ENCODE measurements at places on chromosomes 6 and 20.

DNA sequence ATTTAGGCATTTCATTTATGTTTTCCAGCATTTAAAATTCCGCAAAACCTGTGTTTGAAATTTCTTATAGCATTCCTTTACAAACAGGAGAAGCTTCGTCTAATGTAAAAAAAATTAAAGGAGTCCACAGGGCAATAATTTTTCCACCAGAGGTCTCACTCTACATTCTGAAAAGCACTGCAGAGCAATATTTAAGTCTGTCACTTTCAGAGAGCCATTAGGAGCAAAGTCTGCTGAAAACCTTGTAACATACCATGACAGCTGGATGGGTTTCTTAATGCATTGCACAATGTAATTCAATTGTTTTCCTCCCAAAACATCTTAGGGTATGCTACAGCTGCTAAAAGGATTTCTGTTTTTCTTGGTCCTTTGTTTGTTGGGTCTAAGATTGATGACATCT, 18.0 kb downstream of the BAG2 start:
- DNase-seq = no peak

GRCh38 chr20:46648903-46649649, 2.2 kb downstream of the SLC13A3 start:
- DNase-seq = no peak

GRCh38 chr6:139917951-139918630, 543.6 kb upstream of the CITED2 start:
- no peak for DNase-seq

DNA sequence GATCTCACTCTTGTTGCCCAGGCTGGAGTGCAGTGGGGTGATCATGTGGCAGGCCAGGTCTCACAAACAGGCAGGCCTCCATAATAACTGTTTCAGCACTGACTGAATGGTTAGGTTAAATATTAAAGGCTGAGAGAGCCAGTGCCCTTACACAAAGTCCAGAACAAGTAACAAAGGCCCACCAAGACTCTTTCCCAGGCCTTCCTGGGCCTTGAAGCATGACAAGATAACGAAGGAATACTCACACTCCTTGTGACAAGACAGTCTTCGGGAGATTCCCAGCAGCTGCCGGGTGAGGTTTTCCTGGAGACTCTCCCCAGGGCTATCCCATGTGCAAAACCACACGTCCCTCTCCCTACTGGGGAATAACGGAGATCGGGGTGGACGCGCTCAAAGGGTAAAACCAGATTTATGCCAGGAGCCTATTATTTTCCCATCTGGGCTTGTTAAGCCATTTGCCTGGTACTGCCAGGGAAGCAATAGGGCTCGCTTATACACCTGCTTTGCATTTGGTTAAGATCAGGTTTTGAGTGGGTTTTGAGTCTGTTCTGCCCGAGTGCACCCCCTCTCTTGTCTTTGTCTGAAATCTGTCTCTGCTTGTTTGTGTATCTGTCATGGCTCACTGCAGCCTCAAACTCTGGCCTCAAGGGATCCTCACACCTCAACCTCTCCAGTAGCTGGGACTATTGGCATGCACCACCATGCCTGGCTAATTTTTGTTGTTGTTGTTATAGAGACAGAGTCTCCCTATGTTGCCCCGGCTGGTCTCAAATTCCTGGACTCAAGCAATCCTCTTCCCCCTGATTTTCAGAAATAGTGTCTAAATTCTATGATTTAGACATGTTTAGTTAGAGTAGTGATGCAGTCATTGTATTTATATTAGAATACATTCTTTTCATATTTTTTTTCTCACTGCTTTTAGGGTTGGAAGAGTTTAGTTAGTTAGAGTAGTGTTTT, 1.4 kb upstream of the ENPP3 start:
- DNase-seq = no peak

- no peak for DNase-seq
Measured at GRCh38 chr6:158662954-158663624, 13.2 kb downstream of the SYTL3 start.

DNA sequence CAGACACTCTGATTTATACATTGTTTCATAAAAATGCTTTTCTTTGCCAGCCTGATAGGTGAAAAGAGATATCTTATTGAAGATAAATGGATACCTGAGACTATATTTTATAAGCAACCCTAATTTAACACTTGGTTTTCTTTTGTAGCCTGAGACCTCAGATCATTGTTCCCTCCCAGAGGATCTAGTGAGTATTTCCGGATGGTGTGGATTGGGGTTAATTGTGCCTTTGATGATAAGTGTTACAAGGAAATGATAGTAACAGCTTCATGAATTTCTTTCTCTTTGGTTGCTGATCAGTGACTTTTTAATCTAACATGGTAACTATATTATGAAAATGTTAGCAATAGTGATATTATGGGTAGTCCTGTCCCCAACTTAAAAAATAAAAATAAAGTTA, 30.4 kb downstream of the KDM1B start:
- DNase-seq = no peak

DNA sequence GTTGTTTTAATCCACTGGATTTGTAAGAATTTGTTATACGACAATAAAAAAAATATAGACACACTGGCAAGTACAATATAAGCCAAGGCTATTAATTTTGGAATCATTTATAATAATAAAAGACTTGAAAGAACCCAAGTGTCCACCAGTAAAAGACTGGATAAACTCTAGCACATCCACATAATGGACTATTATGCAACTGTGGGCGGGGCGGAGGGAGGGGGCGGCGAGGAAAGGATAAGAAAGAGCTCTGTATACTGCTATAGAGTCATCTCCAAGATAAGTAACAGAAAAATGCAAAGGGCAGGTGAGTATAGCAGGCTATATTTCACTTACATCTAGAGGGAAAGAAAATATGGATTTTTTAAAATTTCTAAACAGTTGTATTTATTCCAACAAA, 123.3 kb downstream of the TBC1D32 start:
- no peak for DNase-seq

GRCh38 chr20:59785986-59786795, 147.2 kb downstream of the SYCP2 start:
- DNase-seq = no peak

DNA sequence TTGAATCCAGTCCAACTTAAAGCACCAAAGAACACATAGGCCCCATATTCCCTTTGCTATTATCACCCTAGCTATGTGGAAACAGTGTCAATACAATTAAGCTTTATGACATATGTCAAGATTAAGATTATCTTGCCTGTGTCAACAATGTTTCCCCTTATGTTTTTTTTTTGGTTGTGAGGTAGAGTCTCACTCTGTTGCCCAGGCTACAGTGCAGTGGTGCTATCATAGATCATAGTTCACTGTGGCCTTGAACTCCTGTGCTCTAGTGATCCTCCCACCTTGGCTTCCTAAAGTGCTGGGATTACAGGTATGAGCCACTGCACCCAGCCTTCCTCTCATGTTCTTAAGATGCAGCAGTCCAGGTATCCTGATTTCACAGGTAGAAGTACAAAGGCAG, 17.8 kb downstream of the AFG1L start:
- no peak for DNase-seq

GRCh38 chr20:43658069-43658722, 8.7 kb upstream of the MYBL2 start:
- DNase-seq = no peak

DNA sequence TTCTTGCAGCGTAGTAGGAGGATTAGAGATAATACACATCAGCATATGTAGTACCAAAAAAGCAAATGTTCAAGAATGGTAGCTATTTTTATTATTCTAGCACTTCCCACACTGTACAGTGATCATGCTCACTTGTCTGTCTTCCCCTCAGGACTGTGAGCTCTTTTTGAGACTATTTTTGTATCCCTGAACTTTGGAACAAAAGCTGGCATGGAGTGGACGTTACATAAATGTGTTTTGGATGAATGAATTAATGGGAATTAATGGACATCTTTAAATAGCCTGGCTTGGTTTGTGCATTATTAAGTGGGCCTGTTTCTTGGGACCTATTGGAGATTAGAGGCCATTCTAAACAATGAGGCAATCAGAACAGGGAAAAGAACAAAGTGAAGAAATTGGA, 243.7 kb downstream of the CD83 start:
- DNase-seq = no peak

DNA sequence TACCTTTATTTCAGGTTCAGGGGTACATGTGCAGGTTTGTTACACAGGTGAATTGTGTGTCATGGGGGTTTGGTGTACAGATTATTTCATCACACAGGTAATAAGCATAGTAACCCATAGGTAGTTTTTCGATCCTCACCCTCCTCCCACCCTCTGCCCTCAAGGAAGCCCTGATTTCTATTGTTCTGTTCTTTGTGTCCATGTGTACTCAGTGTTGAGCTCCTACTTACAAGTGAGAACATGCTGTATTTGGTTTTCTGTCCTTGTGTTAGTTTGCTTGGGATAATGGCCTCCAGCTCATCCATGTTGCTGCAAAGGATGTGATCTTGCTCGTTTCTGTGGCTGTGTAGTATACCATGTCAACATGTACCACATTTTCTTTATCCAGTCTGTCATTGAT, 66.0 kb downstream of the STK4 start:
- no peak for DNase-seq

- DNase-seq = no peak
Measured at GRCh38 chr20:59726281-59726595, 121.9 kb downstream of the PHACTR3 start.

GRCh38 chr6:145339089-145339488, 396.2 kb downstream of the EPM2A start:
- no peak for DNase-seq

DNA sequence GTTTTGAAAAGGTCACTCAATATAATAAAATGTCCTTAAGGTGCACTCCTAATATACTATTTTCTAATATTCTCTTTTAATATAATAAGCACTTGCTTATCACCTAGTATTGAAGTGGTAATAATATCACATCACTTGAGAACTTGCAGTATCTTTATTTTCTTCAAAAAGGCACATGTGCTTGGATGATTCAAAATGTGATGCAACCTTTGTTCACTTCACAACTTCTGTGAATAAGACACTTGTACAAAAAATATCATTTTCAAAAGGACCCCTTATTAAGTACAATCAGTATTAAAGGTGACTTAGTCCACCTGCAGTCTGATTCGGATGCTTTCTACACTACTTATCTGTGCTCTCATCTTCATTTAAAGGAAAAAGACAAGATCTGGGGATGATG, 3.4 kb downstream of the PRELID3B start:
- DNase-seq = no peak

DNA sequence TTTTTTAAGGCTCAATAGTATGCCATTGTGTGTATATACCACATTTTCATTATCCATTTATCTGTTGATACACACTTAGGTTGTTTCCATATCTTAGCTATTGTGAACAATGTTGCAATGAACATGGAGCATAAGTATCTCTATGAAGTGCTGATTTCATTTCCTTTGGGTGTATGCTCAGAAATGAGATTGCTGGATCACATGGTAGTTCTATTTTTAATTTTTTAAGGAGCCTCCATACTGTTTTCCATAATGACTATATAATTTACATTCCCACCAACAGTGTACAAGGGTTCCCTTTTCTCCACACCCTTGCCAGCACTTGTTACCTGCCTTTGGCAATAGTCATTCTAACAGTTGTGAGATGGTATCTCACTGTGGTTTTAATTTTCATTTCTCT, 15.1 kb upstream of the HLA-DOA start:
- no peak for DNase-seq

- no peak for DNase-seq
Measured at GRCh38 chr6:144559865-144560593, 274.9 kb downstream of the UTRN start.

- no peak for DNase-seq
Measured at GRCh38 chr20:50762045-50762422, 30.7 kb downstream of the PARD6B start.

GRCh38 chr6:90194371-90194841, 102.2 kb downstream of the BACH2 start:
- DNase-seq = no peak

DNA sequence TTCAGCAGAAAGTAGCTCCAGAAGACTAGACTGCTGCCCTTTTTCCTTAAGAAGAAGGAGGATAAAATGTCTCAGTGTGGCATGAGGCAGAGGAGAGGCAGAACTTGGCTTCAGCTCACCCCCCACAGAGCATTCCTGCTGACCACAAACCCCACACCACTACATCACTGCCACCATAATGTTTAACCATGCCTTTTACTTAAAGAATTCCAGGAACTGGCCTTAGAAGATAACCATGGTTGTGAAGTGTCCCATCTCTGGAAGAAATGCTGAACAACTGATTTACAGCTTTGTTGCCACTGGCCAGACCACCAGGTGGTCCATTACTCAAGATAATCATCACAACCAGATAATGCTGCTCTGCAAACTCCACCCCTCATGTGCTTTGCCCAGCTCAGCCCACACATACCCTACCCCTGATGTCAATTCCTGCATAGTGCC, 154.1 kb downstream of the CD24 start:
- DNase-seq = no peak

- no peak for DNase-seq
Measured at GRCh38 chr20:61628901-61629601, 377.0 kb downstream of the CDH4 start.

DNA sequence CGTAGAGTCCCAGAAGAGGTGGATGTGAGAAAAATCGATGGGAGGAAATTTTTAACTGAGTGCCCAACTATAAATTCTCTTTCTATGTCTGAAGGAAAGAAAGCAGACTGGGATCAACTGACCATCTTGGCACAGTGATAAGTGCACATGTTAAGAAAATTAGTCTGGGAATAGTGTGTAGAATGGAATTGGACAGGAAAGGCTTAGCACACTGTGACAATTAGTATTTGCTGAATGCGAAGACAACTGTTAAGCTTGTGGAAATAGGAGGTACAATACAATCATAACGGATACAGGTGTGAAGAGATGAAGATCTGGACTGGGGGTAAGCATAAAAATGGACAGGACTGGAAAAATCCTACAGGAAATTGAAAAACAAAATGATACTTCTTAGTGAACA, 114.3 kb downstream of the FAM50B start:
- no peak for DNase-seq

DNA sequence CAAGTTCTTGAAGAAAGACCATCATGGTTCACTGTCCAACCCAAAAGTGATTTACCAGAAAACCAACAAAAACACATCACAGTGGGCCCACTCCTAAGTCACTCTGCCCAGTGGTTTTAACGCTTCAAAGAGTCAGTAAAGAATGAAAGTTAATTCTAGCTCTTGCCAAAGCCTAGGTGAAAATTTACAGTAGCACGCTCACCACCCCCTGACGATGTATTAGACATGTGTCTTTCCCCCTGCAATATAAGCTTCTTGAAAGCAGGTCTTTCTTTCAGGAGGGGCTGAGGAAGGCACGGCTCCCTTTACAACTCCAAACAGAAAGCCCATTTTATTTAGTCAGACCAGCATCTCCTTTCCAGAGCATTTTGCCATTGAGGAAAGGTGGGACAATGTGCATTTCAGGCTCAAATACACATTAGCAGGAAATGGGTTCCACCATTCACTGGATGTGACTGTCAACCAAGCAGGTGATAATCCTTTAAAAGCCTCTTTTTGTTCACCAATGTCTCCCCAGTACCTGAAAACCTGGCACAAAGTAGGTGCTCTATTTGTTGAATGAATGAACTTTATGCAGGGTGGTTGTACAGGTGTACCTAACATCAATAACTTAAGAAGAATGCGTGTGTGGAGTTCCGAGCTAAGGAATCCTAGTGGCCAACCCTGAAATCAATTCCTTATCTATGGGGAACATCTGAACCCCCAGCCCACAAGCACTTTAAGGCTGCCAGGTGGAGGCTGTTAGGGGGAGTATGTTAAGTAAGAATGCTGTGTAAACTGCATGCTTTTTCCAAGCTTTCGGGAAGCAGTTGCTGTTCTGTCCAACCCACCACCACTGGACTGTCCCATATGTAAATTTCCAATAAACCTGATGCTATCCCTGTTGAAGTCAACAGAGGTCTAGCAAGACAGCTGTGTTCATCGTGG, 11.4 kb downstream of the EZR start:
- DNase-seq = no peak

GRCh38 chr6:169289257-169289618, 35.6 kb upstream of the THBS2 start:
- no peak for DNase-seq
